ENCODE measurements at places on chromosomes 11 and 22.

DNA sequence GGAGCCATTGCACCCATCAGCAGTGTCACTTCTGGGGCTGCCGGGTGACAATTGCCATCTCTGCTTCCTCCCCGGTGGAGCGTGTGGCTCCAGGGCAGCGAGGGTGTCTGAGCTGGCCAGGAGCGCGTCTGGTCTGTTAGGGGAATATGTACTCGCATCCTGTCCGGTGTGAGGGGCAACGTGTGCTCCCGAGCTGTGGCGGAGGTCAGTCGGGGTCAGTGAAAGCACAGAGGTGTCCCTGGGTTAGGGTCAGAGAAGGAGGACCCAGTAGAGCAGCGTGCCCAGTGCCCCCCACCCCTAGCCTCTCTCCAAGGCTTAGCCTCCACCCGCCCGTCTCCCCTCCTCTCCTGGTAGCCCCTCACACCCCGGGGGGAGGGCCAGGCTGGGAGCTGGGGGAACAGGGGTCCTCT lies 1.5 kb downstream of the CLCF1 start:
- DNase-seq: no peak

DNA sequence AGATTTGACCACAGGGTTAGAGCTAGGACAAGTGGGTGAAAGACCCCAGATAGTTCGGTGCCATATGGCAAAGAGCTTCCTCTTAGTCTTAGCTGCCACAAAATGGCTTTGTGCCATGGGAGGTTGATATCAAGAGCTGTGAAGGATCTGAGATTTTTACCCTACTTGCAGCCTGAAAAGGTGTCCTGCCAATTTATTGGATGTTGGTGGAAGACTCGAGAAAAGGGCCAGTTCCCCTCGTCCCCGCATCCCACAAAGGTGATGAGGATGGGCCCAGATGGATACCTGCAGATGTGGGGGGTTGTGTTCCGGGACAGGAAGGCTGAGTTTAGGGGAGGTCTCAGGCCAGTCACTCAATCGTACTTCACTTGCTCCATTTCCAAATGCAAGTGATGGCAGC lies 27.2 kb downstream of the YDJC start:
- no peak for DNase-seq

DNA sequence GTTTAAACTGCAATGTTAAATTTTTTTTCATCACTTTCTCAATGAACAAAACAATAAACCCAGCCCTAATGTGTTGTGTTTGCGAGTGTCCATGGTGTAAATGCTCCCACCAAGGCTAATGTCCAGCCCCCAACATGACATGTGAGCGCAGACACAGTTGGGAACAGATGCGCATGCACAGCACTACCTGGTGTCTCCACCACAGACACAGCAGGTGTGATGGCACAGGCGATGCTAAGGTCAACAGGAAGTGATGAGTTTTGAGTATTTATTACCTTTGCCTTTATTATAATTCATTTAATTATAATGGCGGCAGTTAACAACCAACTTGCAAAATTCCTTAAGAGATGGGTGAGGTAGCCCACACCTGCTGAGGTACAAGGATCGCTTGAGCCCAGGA lies 42.9 kb downstream of the MICAL3 start:
- DNase-seq: no peak

GRCh38 chr11:112249871-112250610 lies 10.6 kb downstream of the PLET1 start:
- no peak for DNase-seq

GRCh38 chr11:120792306-120792705 lies 231.6 kb upstream of the TBCEL start:
- no peak for DNase-seq

DNA sequence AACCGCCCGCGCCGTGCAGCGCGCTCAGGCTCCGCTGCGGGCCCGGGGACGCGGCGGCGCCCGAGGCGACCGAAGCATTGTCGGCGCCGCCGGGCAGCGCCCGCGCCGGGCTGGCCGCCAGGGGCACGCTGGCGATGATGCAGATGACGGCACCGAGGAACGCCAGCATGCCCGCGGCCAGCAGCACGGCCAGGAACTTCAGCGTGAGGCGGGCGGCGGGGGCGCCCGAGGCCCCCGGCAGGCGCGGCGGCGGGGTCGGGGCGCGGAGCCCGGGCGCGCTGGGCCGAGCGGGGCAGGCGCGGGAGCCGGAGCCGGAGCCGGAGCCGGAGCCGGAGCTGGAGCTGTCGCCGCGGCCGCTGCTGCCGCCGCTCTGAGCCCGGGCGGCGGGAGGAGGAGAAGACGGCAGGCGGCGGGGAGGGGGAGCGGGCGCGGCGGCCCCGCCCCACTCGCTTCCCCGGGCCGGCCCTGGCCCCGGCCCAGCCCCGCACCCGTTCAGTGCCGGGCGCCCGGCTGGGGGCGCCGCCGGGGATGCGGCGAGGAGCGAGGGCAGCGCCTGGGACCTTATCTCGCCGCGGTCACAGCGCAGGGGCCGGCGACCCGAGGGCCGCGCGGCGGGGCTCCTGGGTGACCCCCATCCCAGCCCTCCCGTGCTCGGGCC lies at the start of gene NPTXR:
NPTXR (minus strand) TSS at position 372 of the 658 bp plus-strand sequence.
- no peak for DNase-seq

DNA sequence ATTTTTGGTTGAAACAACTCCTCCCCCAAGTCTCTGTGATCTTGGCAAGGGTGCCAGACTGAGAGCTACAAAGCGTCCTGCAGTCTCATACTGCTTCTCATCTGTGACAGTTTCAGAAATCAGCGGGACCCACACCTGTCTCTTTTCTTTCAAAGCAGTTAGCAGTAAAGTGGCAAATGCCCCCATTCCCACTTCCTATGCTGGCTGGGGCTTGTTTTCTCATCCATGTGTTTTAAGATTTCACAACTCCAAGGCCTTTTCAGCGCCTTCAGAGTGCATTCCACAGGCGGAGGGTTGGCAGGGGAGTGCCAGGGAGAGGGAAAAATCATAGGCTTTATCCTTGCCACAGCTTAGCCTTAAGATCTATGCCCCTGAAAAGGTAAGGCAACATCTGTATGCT lies 493.5 kb downstream of the OPCML start:
- no peak for DNase-seq

DNA sequence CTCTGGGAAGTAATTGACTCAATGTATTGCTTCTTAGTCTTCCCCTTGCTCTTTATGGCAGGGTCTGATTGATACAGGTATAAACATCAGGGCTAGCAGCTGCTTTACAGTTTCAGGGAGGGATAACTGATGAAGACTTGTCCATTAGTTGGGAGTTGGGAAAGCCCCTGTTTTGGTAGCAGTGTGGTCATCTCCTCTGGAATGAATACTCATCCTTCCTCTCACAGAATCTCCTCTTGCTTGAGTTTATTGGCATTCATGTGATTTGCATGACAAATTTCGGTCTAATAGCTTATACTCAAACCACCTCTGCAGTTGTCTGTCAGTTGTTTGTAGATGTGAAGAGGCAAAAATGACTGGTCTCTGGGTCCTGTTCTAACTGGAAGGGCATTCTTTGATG lies 79.7 kb downstream of the FAT3 start:
- no peak for DNase-seq

GRCh38 chr11:34114471-34114870 lies 9.0 kb downstream of the NAT10 start:
- no peak for DNase-seq
